Fibroblast of the conjunctiva (primary cell): ENCODE measurements at places on chromosomes 1 and 21.

GRCh38 chr1:158329733-158330132, 1.6 kb downstream of the CD1B start:
- DNase-seq = no peak

- DNase-seq = no peak
Measured at GRCh38 chr1:38240618-38241017, 194.0 kb upstream of the POU3F1 start.

DNA sequence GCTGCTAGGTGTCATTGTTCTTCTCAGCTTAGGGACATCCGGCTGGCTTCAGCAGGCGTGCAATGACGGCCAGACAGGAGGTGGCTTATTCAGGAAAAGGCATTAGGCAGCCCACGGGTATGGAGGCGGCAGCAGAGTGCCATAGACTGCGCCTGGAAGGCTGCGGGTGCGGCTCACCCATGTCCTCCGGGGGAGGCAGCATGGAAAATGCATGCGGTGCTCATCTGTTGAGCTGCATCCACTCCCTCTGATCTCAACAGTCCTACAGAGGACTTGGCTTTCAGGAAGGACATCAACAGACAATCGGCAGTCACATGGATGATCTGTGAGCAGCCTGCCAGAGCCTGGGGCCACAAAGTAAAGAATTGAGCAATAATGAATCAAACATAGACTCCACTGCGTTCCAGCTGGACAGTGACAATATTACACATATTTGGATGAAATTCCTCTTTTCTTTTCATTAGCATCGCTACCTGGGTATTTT, 42.9 kb downstream of the UMODL1 start:
- no peak for DNase-seq

DNA sequence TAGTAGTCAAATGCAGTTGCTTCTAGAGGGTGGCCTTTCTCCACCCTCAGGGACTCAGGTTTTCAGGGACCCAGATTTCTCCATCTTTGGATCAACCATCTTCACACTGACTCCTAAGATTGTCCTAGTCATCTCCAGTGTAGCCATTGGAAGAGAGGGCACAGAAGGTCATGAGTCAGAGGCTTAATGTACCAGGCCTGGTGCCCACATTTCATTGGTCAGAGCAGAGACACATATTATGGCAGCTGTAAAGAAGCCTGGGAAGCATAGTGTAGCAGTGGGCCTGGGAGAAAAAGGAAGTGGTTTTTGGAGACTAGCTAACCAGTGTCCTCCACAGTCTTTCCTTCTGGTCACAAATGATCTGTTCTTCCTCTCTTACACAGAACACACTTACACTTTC, 122.5 kb downstream of the GIPC2 start:
- no peak for DNase-seq

- DNase-seq = no peak
Measured at GRCh38 chr1:153505576-153505975, 30.2 kb downstream of the S100A6 start.

DNA sequence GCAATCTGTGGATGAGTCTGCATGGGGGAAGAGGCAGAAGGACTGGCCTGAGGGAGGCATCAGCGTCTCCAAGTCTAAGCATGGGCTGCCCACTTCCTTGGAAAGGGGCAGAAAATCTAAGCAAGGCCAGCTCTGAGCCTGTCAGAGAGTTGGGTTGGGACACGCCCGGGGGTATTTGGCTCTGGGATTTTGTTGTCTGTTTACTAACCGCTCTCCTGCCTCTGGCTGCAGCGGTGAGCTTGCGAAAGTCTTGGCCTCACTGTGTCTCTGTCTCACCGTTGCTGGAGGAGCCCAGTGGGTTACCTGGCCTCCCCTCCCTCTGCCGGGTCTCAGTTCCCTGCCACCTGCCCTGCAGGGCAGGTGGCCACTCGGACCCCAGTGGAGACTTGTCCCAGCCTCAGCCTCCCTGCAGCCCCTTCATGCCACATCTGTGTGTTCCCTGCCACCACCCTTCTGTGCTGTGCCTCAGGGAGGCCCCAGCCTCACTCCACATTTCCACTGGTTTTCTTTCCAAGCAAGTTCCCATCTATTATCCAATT, 33.7 kb downstream of the EDN2 start:
- DNase-seq = no peak
